Brain microvascular endothelial cell (primary cell): ENCODE measurements at places on chromosomes 6 and 20.

- DNase-seq: no peak
Measured at GRCh38 chr6:56291302-56291917, 44.0 kb upstream of the COL21A1 start.

DNA sequence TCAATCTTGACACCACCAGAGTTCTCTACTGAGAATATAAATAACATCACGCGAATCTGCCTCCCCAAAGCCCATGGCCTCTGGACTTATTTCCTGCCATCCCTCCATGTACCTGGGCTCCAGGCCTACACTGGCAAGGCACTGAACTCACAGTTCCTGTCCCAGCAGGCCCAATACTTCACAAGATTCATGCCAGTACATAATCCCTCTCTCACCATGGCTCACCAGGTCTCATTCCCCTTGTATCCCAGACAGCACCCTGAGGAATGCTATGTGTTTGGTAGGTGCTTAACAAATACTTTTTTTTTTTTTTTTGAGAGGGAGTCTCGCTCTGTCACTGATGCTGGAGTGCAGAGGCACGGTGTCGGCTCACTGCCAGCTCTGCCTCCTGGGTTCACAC lies 1.9 kb downstream of the KIF16B start:
- DNase-seq: no peak

DNA sequence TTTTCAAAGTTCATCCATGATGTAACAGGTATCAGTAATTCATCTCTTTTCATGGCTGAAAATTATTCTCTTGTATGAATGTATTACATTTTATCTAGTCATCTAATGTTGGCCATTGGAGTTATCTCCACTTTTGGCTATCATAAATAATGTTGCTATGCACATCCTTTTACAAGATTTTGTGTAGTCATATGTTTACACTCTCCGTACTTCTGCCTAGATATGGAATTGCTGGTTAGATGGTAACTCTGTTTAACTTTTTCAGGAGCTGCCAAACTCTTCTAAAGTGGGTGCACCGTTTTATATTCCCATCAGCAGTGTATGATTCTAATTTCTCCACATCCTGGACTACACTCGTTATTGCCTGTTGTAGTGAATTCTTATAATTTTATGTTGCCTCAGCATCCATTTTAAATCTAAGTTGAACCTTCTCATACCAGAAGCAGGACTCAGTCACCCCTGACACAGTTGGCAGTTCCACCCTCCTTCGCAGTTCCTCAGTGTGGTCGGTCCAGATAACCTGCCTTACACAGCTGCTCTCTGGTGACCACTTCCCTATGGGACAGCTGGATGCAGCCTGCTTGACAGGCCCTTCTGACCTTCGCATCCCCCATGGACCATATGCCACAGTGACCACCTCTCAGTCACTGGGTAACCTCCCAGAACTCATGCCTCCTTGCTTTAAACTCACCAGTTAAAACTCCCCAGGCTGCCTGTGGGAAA lies 33.9 kb downstream of the KIZ start:
- no peak for DNase-seq

GRCh38 chr6:67352717-67353116 lies 1282.4 kb upstream of the ADGRB3 start:
- DNase-seq: no peak

DNA sequence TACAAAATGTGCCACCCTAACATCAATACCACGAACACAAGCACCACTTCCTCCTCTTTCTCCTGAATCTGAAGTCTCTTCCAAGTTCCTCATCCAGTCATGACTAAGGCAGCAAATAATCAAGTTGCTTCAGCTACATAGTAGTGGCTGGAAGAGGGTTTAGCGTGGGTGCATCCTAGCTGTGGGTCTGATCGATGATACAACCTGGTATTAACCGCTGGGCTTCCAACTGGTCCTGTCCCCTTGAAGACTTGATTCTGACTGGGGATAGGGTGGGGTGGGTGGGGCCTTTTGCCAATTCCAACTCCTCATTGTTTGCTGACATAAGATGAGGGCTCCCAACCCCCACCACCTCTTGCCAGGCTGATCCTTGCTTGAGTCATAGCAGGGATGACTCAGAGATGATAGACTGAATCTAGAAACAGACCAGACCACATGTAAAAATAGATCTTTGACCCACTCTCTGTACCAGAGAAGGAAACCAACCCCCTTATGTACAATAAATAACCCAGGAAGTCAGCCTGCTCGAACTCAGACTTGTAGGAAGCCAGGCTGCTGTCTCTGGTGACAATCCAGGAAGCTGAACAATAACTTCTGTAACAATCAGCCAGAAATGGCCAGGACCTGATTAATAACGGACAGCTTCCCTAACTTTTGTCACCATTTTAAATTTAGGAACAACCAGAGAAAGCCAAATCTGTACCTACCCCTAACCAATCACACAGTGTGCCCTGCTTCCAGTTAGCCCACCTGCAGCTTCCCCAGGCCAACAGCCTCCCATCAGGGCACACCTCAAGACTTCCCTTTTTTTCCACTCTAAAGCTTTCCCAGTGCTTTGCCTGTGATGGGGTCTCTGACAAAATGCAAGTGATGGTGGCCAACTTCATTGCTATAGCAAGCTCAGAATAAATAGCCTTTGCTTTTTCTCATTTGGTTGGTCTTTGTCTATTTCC lies 68.9 kb upstream of the FAM184A start:
- DNase-seq: peak; percentile 98

DNA sequence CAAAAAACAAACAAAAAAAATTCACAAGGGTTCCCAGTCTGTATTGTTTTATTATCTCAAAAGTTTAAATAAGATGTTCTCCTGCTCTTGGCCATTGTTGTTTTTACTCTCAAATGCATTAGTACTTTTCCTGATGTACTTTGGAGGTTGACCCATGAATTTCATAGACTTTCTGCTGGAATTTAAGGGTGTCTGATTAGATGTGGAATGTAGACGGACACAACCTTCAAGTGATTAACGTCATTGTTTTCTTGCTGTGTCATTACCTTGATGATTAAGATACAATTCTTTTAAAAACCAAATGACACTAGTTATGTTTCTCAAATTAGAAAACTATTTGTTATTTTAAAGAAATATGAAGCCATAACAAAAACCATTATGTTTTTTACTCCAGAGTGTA lies 421.4 kb upstream of the RUNX2 start:
- DNase-seq: no peak

DNA sequence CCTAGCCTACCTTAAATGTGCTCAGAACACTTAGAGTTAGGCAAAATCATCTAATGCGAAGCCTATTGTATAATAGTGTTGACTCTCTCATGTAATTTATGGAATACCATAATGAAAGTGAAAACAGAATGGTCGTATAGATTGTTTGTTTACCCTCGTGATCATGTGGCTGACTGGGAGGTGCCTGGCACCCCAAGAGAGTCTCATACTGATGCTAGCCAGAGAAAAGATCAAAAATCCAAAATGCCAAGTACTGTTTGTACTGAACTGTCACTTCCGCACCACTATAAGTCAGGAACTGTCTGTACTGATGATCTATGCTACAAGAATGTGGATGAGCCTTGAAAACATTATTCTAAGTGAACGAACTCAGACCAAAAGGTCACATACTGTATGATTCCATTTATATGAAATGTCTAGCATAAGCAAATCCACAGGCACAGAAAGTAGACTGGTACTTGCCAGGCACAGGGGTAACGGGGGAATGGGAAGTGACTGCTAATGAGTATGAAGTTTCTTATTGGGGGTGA lies 22.4 kb downstream of the ZMYND8 start:
- peak; percentile 95 for DNase-seq

- no peak for DNase-seq
Measured at GRCh38 chr6:146381486-146381885, 162.1 kb upstream of the RAB32 start.

- DNase-seq: no peak
Measured at GRCh38 chr6:125899726-125900182, 56.8 kb upstream of the HINT3 start.
